B cell (primary cell): ENCODE measurements at places on chromosomes 4 and X. TPM values are rescaled to one million over a fixed set of nuclear protein-coding genes. Genes with fewer than 3 reads are reported as not detected.

DNA sequence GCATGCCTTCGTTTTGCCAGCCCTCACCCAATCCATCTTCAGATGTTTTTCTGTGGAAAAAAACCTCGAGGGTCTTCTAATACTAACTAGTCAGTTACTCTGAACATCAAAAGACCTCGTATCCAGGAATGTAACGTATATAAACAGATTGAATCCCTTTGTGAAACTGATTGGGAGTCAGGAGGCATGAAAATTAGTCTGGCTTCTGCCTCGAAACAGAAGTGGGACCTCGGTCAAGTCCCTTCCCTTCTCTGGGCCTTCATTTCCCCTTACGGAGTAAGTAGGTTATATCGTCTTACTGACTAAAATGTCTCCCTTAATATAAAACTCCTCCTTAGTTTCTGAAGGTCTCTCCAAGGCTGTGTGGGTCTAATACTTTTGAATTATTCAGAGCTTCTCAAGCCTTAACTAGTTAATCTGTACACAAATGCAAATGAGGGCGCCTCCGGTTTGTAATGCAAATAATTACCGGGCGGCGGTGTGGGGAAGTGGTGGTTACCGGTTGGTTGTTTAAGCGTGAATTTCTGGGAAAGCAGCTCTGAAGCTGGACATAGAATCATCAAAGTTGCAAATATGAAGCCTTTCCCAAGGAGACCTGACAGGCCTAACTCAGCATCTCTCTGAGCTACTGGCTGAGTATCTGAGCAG is 11.4 kb upstream of the NKRF start:
- no peaks in the 10 kb centered on the region for H3K27me3 ChIP-seq
- H3K27ac ChIP-seq = peak overlapping the region; percentile 69
- peaks cover 2% of the 10 kb centered on the region for H3K36me3 ChIP-seq
- DNase-seq = peak; percentile 71
- H3K4me3 ChIP-seq = peak overlapping the region; percentile 32
- peaks cover 58% of the 10 kb centered on the region for H3K4me1 ChIP-seq

GRCh38 chr4:172601195-172601594 is 567.4 kb upstream of the GALNT7 start:
- no peaks in the 10 kb centered on the region for H3K36me3 ChIP-seq
- no peak for DNase-seq
- H3K27ac ChIP-seq = no peak overlapping the region
- H3K27me3 ChIP-seq = no peaks in the 10 kb centered on the region

DNA sequence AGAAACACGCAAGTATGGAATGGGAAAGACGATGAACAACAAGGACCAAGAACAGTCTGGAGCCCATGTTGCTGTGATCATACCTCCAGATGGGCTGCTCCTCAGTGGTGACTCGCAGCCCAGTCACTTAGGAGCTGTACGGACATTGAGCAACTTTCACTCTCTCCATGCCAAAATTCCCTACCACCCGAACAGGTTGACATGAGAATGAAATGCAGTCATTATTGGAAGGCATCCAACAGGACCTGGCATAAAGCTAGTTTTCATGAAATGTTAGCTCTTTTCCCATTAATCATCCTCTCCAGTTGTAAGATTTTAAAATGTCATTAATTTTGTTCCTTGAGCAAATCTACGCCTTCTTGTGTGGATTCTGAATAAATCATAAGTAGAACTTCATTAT is 82.7 kb upstream of the GPM6B start:
- H3K4me3 ChIP-seq = no peak overlapping the region
- no peaks in the 10 kb centered on the region for H3K36me3 ChIP-seq
- H3K4me1 ChIP-seq = no peaks in the 10 kb centered on the region
- no peaks in the 10 kb centered on the region for H3K27me3 ChIP-seq

DNA sequence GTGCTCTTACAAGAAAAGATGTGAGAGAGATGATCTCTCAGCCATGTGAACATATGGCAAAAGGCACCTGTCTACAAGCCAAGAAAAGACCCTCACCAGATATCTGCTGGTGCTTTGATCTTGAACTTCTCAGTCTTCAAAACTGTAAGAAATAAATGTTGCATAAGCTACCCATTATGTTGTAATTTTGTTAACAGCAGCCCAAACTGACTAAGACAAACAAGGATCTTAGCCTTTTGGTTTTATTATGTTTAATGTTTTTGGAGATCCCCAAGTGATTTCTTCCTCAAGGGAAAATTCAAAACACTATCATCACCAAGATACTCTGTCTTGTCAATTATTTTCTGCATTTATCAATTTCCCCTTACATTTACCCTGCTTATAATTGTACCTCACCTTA is 21.8 kb upstream of the CCNI start:
- H3K4me1 ChIP-seq = peaks cover 28% of the 10 kb centered on the region
- H3K36me3 ChIP-seq = no peaks in the 10 kb centered on the region
- no peak overlapping the region for H3K27ac ChIP-seq
- DNase-seq = no peak
- H3K4me3 ChIP-seq = no peak overlapping the region

DNA sequence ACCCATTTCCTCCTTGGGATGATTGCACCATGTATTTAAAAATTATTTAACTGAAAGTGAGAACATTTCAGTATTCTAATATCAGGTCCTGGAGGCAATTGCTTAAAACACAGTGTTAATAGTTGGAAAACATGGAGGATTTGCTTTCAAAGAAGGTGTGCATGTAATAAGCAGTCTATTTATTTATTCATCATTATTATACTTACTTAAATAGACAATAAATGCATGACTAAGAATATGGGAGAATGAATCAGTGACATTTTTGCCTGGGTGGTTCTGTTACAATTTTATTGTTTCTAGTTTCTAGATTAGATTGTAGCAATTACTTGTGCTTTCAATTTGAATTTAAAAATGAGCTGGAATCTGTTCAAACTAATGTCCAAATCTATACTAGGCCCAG is 145.5 kb downstream of the AREG start:
- DNase-seq = no peak
- H3K4me3 ChIP-seq = no peak overlapping the region

DNA sequence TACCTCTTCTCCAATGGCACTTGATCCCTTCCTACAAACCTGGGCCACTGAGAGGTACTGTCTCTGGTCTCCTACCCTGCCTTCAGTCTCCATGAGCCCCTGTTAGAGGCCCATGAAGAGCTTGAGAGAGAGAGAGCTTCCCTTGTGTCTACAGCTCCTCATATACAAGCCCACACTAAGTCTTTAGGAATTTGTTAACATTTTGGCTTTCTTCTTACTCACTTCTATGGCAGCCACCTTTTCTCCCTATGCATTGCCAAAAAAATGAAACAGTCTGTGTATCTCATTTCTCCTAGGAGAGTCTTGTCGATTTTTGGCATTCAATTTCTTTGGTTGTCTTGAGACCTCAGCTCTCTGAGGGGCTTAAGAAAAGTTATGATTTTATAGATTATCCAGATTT is 90.9 kb upstream of the LNX1 start:
- no peaks in the 10 kb centered on the region for H3K36me3 ChIP-seq
- no peak overlapping the region for H3K27ac ChIP-seq
- H3K4me1 ChIP-seq = no peaks in the 10 kb centered on the region
- no peak overlapping the region for H3K4me3 ChIP-seq

DNA sequence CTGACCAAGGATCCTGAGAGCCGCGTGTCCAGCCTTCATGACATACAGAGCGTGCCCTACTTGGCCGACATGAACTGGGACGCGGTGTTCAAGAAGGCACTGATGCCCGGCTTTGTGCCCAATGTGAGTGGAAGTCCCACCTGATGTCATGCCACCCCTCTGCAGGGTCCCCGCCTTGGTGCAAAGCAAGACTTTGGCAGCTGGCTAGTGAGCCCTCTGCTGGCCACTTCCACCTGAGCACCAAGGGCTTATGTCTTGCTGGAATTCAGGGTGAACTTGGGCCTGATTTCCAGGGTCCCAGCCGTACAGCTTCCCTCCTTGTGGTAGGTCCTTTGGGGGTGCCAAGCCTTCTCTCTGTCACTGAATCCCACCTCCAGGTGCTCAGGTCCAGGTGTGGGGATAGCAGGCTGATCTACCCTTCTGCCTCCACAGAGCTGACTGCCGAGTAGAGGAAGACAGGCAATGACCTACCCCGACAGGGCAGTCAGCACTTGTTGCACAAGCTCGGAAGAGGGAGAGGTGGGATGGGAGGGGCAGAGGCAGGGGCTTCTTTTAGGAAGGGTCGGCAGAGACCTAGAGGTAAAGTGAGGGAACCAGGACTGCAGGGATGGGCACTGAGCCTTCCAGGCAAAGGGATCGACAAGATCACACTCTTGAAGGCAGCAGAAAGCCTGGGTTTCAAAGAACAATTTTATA is 248.1 kb downstream of the EVC2 start:
- H3K27ac ChIP-seq = no peak overlapping the region
- H3K4me3 ChIP-seq = no peak overlapping the region
- H3K27me3 ChIP-seq = no peaks in the 10 kb centered on the region
- H3K36me3 ChIP-seq = no peaks in the 10 kb centered on the region

Gene MAGEE2
- not detected in 2 replicates for total RNA-seq
